ENCODE measurements at places on chromosomes 7 and 10. TPM values are rescaled to one million over a fixed set of nuclear protein-coding genes. Genes with fewer than 3 reads are reported as not detected.

- no peak for DNase-seq
Observed at GRCh38 chr7:121916211-121916610, 43.2 kb downstream of the PTPRZ1 start.

GRCh38 chr7:26356229-26356628 lies 64.6 kb downstream of the SNX10 start:
- DNase-seq, result no peak

- no peak for DNase-seq
Observed at GRCh38 chr10:3110782-3111620, 43.7 kb downstream of the PFKP start.

- DNase-seq, result no peak
Observed at GRCh38 chr7:31835471-31835870, 148.5 kb downstream of the PPP1R17 start.

DNA sequence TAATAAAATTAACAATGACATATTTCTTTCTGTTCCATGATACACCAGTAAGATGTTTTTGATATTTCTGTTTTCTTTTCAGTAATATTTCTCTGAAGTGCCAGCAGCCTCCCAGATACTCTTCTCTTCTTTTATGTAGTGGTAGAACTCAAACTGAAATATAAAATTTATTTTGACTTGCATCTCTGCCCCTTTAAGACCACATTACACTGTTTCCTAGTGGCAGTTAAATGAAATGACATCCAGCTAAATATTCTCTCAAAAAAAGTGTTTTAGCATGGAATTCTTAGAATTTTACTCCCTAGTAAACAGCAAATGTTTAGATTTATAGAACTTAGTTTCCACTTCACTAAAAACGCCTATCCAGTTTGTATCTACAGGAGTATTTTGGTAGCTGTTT lies 237.2 kb upstream of the MTPN start:
- DNase-seq, result no peak

CALML5 gene
- total RNA-seq, result not detected

CABCOCO1 gene
- not detected for total RNA-seq

- DNase-seq, result no peak
Observed at GRCh38 chr10:71946700-71947099, 17.5 kb upstream of the CHST3 start.

DNA sequence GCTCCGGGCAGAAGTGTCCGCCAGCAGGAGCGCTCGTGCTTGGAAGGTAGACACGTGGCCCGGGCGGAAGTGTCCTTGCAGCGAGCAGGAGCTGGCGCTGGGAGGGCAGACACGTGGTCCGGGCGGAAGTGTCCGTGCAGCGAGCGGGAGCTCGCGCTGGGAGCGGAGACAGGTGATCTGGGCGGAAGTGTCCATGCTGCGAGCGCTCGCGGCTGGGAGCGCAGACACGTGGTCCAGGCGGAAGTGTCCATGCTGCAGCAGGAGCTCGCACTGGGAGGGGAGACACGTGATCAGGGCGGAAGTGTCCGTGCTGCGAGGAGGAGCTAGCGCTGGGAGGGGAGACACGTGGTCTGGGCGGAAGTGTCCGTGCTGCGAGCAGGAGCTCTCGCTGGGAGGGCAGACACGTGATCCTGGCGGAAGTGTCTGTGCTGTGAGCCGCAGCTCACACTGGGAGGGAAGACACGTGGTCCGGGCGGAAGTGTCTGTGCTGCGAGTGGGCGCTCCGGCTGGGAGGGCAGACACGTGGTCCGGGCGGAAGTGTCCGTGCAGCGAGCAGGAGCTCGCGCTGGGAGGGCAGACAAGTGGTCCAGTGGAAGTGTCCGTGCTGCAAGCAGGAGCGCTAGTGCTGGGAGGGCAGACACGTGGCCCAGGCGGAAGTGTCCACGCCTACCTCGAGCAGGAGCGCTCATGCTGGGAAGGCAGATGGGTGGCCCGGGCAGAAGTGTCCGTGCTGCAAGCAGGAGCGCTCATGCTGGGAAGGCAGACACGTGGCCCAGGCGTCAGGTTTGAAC lies 41.1 kb upstream of the PRKAR1B start:
- DNase-seq, result peak; percentile 54

PLCE1 gene
- total RNA-seq, result 15.2 TPM

DNA sequence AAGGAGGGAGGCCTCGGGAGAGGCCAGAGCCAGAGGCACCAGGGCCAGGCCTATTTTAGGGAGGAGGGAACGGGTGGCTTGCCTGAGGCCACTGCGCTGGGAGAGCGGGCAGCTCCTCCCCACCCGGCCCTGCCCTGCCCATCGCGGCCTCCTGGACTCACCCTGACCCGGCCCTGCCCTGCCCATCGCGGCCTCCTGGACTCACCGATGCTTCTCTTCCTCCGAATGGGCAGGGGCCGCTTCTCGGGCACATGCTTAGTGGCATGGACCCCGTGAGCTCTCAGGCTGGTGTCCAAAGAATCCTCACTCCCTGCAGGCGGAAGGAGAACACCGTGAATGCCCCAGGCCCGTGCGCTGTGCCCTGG lies 7.5 kb downstream of the PDGFA start:
- no peak for DNase-seq

LGI1 gene
- total RNA-seq, result 0.27 TPM

GRCh38 chr7:41189866-41190265 lies 513.0 kb downstream of the INHBA start:
- no peak for DNase-seq

ABLIM1 gene
- 305 TPM for total RNA-seq

DNA sequence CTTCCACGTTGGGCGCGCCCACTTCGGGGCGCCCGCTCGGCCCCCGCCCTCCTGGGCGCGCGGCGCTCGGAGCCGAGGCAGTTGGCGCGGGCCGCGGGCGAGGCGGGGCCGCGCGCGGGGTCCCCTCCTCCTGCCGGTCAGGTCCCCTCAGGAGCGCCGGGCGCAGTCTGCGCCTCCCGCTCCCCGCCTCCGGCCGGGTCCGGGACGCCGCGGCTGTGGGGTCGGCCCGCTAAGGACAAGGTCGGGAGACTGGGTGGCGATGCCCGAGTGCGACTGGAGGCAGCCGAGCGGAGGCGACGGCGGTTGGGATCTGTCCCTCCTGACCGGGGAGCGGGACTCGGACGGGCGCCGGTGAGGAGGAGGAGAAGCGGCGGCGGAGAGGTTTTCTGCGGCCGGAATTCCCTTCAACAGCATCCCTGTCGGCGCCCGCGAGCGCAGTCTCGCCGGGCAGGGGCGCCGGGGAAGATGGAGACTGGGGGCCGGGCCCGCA lies at the start of gene ATRNL1:
ATRNL1 (plus strand) TSS at position 80 of the 490 bp plus-strand sequence; CDS start at position 466, 386 bp downstream.
- peak; percentile 37 for DNase-seq

DNA sequence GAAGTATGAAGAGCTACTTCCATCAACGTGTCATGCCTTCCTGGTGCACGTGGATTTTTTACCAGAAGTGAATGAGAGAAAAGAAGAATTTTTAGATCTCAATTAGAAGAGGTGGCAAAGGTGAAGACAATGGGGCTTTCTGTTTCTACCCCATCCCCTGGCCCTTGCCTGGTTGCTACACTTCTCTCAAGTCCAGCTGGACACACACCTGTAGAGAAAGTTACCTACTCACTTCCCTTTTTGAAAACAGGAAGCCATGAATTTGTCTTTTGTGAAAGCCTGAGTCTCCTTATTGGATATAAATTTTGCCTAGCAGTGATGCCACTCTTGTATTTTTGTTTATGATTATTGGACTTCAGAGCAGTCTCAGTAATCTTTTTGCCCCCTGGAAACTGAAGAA lies 142.9 kb upstream of the AKR1E2 start:
- DNase-seq, result no peak

DNA sequence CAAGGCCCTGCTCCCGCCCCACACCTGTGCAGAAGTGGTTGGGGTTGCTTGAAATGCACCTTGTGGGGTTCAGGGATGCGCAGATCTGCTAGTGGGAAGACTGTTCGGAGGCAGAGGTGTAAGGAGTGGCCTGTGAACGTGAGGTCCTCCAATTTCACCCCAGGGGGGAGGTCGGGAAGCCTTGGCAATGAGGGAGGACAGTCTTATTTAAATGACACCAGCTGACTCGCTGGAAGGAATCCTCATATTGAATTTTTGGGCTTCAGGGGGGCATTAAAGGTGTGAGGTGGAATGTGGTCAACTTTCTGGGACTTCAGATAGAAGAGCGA lies 218.8 kb upstream of the CELF2 start:
- DNase-seq, result no peak

CTBP2 gene
- 30.8 TPM for total RNA-seq

DNA sequence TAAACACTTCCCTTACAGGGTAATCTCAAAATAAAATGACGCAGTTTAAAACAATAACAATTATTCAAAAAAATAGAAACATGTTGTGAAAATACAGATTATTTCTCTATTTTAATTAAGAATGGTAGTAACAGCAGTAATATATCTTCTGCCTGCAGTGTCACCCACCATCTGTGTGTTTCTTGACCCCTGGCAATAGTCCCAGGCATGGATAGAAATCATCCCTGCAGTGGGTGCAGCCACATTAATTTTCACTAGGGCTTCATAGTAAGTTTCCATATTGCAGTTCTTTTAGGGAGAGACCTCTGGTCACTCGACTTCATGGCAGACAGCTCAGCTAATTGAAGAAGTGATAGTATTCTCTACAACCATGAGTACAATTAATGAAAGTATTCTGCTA lies 470.1 kb upstream of the TEX47 start:
- DNase-seq, result no peak

SERPINE1 gene
- 2.4 TPM for total RNA-seq

DNA sequence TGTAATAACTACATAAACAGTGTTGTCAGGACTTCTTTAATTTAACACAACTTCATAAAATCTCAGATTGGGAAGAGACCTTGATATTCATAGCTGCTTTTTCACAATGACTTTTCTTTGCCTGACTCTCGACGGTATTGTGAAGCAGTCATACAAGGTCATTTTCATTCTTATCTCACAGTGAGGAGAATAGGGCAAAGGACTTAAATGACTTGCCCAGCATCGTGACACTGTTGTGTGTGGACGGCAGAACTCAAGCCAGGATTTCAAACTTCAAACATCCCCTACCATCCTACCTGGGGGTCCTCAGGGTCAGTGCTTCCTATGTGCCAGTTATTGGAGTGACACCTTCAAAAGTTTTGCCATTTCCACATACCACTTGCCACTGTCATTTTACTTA lies 138.5 kb upstream of the GDF10 start:
- no peak for DNase-seq

HGF gene
- total RNA-seq, result 5.6 TPM

DNA sequence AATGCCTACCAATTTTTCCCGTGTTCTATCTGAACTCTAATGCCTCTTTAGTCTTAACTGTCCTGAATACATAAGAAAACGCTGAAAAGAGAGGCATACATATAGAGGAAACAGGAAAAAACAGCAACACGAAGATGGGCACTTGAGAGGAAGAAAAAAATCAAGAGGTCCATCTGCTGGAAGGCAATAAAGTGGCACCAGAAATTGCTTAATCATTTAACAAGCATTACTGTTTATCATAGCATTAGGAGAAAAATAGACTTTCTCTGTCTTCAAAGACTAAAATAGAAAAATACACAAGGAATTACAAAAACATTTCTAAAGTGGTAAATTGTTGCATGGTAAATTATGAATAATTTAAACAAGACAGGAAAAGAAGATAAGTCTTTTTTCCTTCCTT lies 35.0 kb downstream of the NSUN6 start:
- DNase-seq, result no peak

DNA sequence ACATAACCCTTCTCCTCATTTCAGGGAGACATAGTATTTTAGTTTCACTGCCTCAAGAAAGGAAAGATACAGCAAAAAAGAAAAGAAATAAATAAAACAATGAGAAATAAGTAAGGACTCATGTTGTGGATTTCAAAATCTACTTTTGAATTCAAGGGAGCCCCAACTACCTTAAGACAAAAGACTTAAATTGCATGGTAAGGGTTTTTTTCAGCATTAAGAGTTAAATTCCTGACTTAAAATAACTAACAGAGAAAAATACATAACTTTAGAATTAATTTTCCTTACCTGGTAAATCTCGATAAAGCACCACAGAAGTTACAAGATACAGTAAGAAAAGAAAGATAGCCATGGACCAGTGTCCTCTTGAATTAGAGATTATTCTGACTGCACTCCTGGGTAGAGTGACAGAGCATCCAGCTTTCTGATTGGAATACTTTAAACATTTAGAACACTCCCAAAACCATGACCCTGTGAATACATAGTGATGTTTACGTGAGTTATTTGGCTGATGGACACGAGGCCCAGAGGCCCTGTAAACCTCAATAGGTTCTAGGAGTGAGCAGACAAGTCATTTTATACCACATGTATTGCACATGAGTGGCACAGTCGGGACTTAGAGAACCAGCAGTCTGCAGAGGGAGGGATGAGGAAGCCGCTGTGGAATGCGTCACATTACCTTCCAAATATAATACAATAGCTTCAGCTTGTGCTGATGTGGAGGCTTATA lies 292.5 kb upstream of the SEMA3C start:
- no peak for DNase-seq

PBLD gene
- total RNA-seq, result 4.1 TPM

GRCh38 chr7:152451356-152451755 lies 15.6 kb upstream of the KMT2C start:
- DNase-seq, result no peak

DNA sequence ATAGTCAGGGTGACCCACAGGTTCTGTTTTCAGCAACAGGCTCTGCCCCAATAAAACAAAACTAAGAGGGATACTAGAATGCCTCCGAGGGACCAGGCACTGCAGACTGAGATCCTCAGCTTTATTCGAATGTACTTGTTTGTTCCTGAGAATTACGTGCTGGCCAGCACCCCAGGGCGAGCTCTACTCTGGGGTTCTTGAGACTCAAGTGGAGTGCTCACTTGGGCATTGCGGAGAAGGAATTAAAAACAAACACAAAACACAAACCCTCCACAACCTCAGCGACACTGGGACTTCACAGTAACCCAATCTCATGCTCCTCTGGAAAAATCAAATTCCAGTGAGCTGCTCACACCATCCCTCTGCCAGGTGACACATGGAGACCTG lies 250.7 kb downstream of the TNS3 start:
- no peak for DNase-seq

DNA sequence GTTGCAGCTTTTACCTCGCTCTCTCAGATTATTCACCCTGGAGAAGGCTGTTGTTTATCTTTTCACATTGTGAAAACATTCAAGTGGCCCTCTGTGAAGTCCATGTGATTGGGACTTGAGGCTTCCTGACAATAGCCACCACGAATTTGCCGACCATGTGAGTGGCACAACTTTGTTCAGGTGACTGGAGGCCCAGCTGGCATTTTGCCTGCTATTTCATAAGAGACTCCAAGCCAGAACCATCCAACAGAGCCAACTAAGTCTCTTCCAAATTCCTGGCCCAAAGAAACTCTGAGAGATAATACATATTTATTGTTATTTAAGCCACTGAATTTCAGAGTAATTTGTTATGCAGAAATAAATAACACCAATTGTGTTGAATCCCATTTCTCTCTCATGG lies 38.2 kb upstream of the CCSER2 start:
- DNase-seq, result no peak

All from left cardiac atrium (tissue), 4 donors.